ENCODE measurements at places on chromosomes 2 and 18.

- DNase-seq: no peak
Measured at GRCh38 chr2:73082523-73083410, 11.3 kb upstream of the SFXN5 start.

- no peak for DNase-seq
Measured at GRCh38 chr2:54541995-54542394, 85.9 kb downstream of the SPTBN1 start.

DNA sequence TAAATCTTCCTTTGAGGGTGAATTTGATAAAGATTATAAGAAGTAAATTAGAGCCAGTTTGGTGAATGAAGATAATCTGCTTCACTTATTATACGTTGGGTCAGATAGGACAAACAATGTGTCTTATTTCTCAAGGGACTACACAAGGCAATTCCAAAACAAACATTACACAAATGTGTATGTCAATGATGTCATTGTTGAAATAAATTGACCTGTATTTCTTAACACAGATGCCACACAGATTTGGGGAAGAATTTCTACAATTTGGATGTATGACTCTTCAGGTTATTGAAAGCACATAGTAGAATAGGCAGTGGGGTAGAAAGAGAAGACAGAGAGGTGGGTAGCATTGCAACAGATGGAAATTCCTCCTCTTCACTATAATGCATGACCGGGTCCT is 6.9 kb upstream of the CRIM1 start:
- no peak for DNase-seq

GRCh38 chr2:45011621-45012602 is 2.7 kb upstream of the SIX2 start:
- DNase-seq: no peak

DNA sequence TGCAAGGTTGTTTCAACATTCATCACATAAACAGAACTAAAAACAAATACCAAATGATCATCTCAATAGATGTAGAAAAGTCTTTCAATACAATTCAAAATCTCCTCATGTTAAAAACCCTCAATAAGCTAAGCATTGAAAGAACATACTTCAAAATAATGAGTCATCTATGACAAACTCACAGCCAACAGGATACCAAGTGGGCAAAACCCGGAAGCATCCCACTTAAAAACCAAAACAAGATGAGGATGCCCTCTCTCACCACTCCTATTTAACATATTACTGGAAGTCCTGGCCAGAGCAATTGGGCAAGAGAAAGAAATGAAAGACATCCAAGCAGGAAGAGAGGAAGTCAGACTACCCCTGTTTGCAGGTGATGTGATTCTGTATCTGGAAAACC is 992.2 kb upstream of the PIK3C3 start:
- DNase-seq: no peak

- no peak for DNase-seq
Measured at GRCh38 chr2:134261398-134262131, 7.7 kb downstream of the MGAT5 start.

- DNase-seq: no peak
Measured at GRCh38 chr2:6823111-6823510, 42.6 kb downstream of the CMPK2 start.

- no peak for DNase-seq
Measured at GRCh38 chr2:33073018-33073417, 126.3 kb downstream of the LTBP1 start.

- DNase-seq: no peak
Measured at GRCh38 chr2:195608768-195609454, 48.1 kb upstream of the SLC39A10 start.

DNA sequence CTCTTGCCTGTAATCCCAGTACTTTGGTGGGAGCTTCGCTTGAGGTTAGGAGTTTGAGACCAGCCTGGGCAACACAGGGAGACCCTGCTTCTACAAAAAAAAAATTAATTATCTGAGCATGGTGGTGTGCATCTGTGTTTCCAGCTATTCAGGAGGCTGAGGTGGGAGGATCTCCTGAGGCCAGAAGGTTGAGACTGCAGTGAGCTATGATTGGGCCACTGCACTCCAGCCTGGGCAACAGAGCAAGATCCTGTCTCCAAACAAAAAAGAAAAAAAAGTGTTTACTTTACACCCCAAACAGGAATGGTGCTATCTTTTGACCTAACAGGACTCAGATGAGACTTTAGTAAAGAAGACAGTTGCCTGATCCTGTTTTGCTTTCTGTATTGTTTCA is 35.6 kb downstream of the MAL start:
- no peak for DNase-seq

DNA sequence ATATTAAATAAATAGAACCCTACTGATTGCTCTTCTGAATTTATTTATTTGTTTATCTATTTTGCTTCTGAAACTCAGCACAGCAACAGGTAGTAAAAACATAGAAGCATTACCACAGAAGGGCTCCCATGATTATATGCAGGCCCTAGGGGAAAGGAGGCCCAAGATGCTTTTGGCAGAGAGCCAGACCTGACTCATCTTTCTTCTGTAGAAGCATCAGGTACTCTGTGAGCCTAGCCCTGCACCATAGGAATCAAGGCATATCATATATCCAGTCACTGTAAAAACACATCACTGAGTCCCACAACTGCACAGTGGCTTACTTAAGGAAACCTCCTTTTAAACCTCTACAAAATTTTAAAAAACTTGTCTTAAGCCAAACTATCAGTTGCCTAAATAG is 1.8 kb downstream of the SCN9A start:
- peak; percentile 83 for DNase-seq

- DNase-seq: no peak
Measured at GRCh38 chr2:165069151-165069550, 113.8 kb upstream of the SLC38A11 start.

Measured in NCI-H1436 (cell line).